CD4-positive, alpha-beta T cell (primary cell): ENCODE measurements at places on chromosomes 4 and X.

DNA sequence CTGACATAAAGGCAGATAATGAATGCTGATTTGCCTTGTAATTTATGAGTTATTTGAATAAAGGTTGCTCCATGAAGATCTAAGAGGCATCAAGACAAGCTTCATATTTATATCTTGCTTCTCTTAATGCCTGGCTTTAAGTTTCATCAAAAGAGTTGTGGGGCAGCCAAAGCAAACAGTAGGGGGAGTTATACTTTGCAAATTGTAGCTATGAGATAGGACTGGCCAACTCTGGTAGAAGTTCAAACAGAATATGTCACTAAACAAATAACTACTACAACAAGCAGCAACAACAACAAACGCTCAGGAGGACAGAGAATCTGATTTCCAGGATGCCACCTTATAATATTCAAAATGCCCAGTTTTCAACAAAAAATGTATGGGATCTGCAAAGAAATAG, 69.1 kb upstream of the PLAC1 start:
- DNase-seq = no peak
- H3K4me3 ChIP-seq = no peak overlapping the region
- no peaks in the 10 kb centered on the region for H3K27me3 ChIP-seq
- H3K4me1 ChIP-seq = no peaks in the 10 kb centered on the region
- no peak overlapping the region for H3K27ac ChIP-seq

- H3K4me1 ChIP-seq = no peaks in the 10 kb centered on the region
- H3K27ac ChIP-seq = no peak overlapping the region
- no peak overlapping the region for H3K4me3 ChIP-seq
Measured at GRCh38 chr4:110597582-110597981, 25.3 kb downstream of the PITX2 start.

- no peaks in the 10 kb centered on the region for H3K27me3 ChIP-seq
- no peak overlapping the region for H3K4me3 ChIP-seq
- H3K4me1 ChIP-seq = peaks cover 3% of the 10 kb centered on the region
- peak; percentile 83 for DNase-seq
- H3K27ac ChIP-seq = no peak overlapping the region
Measured at GRCh38 chrX:9995855-9996339, 28.7 kb downstream of the CLDN34 start.

DNA sequence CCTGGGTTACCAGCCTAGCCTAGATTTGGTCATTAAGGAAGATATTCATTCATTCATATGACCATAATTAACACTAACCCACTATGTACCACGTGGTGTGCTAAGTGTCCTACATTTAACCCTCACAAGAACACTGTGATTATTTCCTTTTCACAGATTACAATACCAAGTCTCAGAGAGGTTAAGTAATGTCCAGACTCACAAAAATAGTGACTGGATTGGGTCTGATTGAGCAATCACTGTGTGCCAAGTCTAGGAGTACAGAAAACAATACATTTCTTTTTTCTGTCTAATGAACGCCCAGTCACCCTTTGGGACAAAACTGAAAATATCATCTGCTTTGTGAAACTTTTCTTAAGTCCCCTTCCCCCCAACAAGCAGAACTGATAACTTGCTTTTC, 7.6 kb upstream of the DLG3 start:
- H3K27ac ChIP-seq = no peak overlapping the region
- DNase-seq = no peak
- peaks cover 24% of the 10 kb centered on the region for H3K4me1 ChIP-seq
- no peaks in the 10 kb centered on the region for H3K27me3 ChIP-seq

GRCh38 chr4:116357758-116358157, 727.6 kb downstream of the TRAM1L1 start:
- no peaks in the 10 kb centered on the region for H3K36me3 ChIP-seq
- DNase-seq = no peak
- no peaks in the 10 kb centered on the region for H3K4me1 ChIP-seq

- H3K36me3 ChIP-seq = peaks cover 40% of the 10 kb centered on the region
- H3K27ac ChIP-seq = no peak overlapping the region
Measured at GRCh38 chrX:124045109-124045508, 83.6 kb downstream of the STAG2 start.

DNA sequence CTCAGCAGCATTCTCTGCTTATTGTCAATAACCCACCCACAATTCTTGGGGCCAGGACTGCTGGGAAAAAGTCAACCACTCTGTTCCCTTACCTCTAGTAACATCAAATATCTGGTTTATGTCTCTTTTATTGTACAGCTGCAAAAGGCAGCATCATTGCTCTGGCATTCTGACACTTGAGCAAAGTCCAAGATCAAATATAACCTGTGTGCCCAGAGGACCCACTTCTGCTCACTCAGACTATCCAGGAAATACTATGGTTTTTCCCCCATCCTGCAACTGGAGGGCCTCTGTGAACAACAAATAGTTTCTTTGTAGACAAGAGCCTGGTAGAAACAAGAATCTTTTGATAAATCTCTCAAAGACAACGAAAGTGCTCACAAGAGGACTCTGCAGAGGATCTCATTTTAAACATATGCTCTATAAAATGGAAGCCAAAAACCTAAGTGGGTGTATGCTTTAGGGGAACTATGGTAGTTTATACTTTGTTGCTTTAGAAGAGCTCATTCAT, 154.7 kb downstream of the RAB28 start:
- no peak overlapping the region for H3K4me3 ChIP-seq
- H3K27me3 ChIP-seq = no peaks in the 10 kb centered on the region
- H3K36me3 ChIP-seq = no peaks in the 10 kb centered on the region
- H3K4me1 ChIP-seq = no peaks in the 10 kb centered on the region
- DNase-seq = no peak
- H3K27ac ChIP-seq = no peak overlapping the region

GRCh38 chr4:13537832-13538177, 6.5 kb downstream of the NKX3-2 start:
- no peaks in the 10 kb centered on the region for H3K36me3 ChIP-seq
- no peak overlapping the region for H3K27ac ChIP-seq
- peaks cover 64% of the 10 kb centered on the region for H3K4me1 ChIP-seq
- no peak overlapping the region for H3K4me3 ChIP-seq

- H3K4me1 ChIP-seq = no peaks in the 10 kb centered on the region
- DNase-seq = peak; percentile 39
- no peak overlapping the region for H3K27ac ChIP-seq
- no peaks in the 10 kb centered on the region for H3K27me3 ChIP-seq
Measured at GRCh38 chr4:16916719-16917337, 18.4 kb upstream of the LDB2 start.

DNA sequence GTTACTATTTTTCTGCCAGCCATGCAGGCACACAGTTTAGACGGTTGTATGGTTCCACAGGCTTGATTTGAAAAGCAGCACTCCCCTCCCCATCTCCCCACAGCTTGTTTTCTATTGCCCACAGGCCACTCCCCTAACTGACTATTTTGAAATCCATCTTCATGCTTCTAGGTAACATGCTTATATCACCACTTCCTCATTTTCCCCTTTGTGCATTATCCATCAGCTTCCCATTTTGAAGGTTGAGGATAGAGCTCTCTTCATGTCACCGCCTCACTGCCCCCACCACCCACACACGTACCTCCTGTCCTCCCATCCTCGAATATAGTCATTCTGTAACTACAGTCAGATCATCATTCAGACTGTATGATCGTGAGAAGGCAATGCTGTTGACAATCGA, 224.7 kb downstream of the MID1 start:
- no peak for DNase-seq
- H3K27me3 ChIP-seq = no peaks in the 10 kb centered on the region
- H3K27ac ChIP-seq = no peak overlapping the region
- H3K36me3 ChIP-seq = no peaks in the 10 kb centered on the region

DNA sequence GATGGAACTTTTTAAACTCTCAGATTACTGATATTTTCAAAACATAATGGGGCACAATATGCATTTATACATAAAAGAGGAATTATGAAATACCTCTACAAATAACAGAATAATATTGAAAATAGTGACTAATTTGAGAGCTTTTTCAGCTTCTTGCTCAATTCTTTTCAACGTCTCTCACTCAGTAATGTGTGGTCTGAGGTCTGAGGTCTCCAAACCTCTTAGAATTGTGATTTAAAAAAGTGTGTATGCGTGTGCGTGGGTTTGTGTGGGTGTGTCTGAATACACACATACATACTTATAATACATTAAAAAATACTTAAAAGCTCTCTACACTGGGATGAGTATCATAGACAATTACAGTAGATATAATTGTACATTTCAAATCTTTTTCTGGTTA, 7.9 kb downstream of the NDNF start:
- H3K36me3 ChIP-seq = no peaks in the 10 kb centered on the region
- peaks cover 10% of the 10 kb centered on the region for H3K27me3 ChIP-seq
- no peak overlapping the region for H3K4me3 ChIP-seq
- H3K27ac ChIP-seq = no peak overlapping the region

DNA sequence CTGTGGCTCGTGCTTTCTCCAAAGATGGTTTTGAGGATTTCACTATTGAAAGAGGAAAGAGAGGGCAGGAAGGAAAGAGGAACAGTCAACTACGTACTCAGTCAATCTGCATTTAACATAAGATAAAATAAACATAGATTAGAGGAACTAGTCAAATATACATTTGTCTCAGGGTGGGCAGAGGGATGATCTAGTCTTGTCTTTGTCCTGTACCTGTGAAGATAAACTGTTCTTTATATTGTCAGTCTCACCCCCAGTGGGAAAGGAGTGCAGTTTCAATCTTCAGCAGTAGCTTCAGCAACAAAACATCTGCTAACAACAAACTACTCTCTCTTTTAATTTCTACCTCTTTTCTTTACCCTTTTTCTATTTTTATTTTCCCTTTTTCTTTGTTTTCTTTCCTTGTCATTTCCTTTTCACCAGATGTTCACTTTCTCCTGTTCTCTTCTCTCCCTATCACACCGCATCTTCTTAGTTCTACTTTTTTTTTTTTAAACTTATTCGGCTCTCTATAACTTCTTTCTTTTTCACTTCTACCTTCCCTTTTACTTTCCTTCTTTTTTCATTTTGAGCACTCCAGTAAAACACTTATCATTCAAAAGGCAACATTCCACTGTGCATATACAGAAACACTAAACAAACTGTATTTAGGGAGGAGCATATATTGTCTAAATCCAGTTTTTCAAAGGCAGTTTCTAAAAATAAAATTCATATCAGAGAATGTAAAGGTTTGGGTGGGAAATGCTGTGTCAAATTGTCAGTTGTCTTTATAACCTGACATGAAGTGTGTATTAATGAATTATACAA, 51.4 kb upstream of the GUCY1A1 start:
- no peaks in the 10 kb centered on the region for H3K36me3 ChIP-seq
- no peak overlapping the region for H3K27ac ChIP-seq
- H3K4me3 ChIP-seq = no peak overlapping the region
- DNase-seq = no peak
